ENCODE measurements at places on chromosomes 16 and 17. TPM values are rescaled to one million over a fixed set of nuclear protein-coding genes. Genes with fewer than 3 reads are reported as not detected.

The FKBP10 gene
- 143 TPM for total RNA-seq

GRCh38 chr17:31453896-31454295, 62.4 kb downstream of the RAB11FIP4 start:
- DNase-seq: no peak

The KRT31 gene
- total RNA-seq: not detected

DNA sequence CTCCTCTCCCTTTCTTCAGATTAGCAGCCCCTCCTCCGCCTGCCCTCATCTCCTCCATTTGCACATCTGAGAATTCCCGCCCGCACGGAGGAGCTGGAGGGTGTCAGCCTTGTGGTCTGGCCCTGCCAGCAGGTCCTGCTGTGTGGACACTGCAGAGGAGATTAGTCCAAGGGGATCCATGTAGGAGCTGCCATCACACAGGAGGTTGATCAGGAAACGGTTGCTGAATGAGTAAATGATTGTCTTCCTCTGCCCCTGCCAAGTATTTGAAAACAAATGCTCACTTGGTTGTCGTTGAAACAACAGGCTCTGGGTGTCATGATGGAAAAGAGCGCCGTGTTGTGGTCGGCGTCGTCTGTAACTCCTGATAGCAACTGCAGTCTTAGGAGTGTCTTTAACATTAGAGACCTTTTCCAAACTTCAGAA, 63.8 kb upstream of the CHMP6 start:
- no peak for DNase-seq

DNA sequence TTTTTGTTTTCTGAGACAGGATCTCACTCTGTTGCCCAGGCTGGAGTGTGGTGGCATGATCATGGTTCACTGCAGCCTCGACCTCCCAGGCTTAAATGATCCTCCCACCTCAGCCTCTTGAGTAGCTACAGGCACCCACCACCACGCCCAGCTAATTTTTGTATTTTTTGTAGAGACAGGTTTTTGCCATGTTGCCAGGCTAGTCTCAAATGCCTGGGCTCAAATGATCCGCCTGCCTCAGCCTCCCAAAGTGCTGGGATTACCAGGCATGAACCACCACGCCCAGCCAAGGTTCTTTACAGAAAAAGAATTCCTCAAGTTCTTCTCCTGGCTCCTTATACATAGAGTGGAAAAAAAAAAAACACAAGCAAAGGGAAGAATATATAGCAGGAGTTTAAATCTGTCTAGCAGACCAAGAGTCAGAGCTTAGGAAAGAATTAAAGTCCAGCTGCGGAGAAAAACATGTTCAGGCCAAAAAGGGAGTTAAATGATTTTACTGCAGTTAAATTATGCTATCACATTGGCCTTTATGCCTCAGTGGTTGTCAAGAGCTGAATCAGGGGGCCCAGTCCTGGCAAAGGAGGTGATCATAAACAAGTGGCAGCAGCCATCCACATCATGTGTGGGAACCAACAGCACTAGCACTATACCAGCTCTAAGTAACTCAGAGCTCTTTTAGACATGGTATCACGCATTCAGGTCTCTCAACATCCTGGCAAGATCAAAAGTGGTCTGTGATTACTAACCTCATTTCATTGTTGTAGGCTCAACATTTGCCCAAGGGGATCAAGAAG, 39.3 kb downstream of the LIG3 start:
- no peak for DNase-seq

All from epithelial cell of proximal tubule (primary cell).